Right lung (tissue), 10 donors: ENCODE measurements at places on chromosomes 12 and 14. TPM values are rescaled to one million over a fixed set of nuclear protein-coding genes. Genes with fewer than 3 reads are reported as not detected.

DNA sequence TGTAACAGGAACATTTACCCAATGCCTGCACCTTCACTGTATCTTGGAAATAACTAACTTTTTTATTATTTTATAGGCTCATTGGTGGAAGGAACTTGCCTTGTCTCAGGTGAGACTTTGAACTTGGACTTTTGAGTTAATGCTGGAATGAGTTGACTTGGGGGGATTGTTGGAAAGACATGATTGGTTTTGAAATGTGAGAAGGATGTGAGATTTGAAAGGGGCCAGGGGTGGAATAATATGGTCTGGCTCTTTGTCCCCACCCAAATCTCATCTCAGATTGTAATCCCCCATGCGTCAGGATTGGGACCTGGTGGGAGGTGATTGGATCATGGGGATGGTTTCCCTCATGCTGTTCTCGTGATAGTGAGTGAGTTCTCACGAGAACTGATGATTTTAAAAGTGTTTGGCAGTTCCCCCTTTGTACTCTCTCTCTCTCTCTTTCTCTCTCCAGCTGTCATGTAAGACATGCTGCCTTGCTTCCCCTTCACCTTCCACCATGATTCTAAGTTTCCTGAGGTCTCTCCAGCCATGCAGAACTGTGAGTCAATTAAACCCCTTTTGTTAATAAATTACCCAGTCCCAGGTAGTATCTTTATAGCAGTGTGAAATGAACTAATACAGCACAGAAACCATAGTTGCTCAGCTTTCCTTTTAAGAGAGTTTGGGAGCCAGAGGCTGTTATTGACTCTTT is 244.1 kb downstream of the BTG1 start:
- no peak for DNase-seq

GRCh38 chr14:22390824-22391461 is 198.1 kb downstream of the DAD1 start:
- DNase-seq: no peak

DNA sequence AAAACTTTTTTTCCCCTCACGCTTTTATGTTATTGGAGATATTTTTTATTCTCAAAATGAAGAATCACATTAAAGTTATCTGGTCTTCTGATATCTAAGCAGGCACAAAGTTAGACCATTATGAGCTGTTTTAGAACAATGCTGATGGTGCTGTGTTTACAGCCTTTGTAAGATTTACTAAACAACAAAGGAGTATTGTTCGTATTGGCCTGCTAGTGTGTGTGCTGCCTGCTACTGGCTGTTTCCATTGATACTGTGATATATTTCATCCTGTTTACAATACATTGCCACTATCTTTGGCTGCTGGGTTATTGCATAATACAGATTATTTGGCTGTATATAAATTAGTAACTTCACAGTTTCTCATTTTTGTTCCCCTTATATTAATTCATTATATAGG is 220.8 kb downstream of the ITPR2 start:
- no peak for DNase-seq

DNA sequence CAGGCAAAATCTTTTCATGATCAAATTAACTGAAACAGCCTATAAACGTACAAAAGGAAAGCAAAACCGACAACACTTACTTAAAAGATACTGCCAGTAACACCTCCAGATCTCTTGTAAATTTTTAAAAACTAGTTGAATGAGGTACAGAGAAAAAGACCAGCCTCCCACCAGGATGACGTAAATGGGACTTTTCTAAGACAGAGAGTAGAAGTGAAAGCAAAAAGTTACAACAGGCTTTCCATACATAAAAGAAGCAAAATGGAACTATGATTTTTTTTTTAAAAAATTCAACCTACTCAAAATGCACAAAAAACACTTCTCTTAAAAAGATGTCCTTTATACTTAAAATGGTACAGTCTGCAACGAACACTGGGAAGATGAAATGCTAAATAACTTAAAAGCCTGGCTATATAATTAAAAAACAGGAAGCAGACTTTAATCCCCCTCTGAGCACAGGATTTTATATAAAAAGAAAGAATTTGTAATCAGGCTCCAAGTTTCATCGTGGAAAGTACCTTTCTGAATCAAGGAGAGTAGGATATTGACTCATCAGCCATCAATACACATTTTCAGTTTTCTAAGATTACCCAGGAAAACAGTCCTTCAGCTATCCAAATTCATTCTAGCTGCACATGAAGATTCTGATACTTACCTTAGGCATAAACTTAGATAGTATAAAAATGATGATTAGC is 14.2 kb upstream of the MYO1A start:
- no peak for DNase-seq

The STYK1 gene
- polyA plus RNA-seq: 0.63 TPM

The CATSPERB gene
- polyA plus RNA-seq: 1.4 TPM
